ENCODE measurements at places on chromosomes 1 and 21.
A peak's percentile ranks its signal among the peaks of the same experiment; 100 is the strongest.

DNA sequence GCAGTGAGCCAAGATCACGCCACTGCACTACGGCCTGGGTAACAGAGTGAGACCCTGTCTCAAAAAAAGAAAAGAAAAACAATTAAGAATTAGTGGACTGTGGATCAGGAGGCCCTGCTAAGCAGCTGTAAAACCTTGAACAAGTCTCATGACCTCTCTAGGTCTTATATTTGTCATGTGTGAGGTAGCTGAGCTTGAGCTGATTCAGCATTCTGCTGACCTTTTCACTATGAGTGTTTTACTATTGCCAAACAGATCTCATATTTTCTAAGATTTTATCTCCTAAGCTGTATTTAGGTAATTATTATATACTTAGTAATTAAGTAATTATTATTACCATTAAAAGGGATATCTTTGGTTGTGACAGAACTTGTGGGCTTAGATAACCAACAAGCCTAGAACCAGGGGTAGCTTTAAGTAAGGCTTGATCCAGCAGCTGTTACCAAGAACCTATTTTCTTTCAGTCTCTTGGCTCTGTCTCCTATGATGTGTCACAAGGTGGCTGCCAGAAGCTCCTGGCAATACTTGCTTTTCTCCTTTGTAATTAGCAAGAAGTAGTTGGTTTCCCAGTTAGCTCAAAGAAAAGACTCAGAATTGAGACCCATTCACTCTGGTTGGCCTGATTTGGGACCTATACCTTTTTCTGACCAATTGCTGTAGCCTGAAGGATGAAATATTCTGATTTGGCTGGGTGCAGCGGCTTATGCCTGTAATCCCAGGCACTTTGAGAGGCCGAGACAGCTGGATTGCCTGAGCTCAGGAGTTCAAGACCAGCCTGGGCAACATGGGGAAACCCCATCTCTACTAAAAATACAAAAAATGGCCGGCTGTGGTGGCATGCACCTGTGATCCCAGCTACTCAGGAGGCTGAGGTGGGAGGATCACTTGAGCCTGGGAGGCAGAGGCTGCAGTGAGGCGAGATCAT lies 8.5 kb upstream of the ZC3H12A start:
- DNase-seq, result no peak

GRCh38 chr1:153922076-153922971 lies 448 bp downstream of the GATAD2B start:
- DNase-seq, result peak; percentile 30

- DNase-seq, result no peak
Measured at GRCh38 chr1:214823311-214824117, 220.5 kb downstream of the CENPF start.

GRCh38 chr1:52034050-52034384 lies 407 bp upstream of the KTI12 start:
- DNase-seq, result no peak

DNA sequence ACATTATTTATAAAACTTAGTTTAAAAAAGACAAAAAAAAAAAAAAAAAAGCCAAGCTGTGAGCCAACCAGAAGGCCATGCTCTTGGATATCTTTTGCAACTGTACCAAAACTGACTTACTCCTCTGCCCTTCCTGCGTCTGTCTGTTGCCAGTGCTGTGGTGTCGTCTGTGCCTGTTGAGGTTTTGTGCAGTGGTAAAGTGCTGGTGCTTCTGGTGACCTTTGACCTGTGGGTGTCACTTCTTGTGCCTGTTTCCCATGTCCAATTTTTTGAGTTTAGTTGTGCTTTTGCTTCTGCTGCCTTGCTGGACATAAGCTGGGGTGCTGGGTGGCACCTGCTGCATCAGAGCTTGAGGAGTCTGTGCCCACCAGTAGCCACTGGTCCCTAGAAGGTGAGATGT lies 41.4 kb downstream of the RNF187 start:
- no peak for DNase-seq

- no peak for DNase-seq
Measured at GRCh38 chr1:36178471-36179219, 22.7 kb downstream of the MAP7D1 start.

DNA sequence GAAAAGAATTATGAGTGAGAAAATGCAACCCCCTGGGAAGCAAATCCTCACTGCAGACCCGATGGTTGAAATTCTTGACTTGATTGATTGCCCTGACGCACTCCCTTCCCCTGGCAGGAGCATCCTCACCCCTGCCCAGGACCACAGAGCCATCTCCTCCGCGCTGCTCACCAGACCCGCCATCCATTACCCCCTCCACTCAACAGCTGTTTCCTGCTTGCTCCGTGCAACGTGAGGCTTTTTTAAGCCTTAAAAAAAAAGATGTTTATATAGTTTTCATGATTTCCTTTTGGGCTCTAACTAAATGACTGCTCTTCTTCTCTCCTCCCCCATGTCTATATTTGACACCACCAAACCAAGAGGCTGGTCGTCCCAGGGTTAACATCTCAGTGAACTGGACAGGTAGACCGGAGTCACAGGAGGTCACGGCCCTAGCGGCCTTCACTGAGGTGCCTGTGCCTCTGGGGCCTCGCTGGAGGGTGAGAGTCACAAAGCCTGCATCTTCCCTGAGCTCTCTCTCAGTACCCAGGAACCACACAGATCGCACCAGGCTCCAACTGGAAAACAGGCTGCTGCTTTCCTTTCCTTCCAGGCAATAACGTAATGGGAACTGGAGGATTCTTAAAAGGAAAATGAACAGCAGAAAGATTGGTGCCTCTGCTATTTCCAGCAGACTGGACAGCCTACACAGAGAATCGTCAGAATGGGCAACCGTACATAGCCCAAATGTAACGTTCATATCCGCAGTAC lies 49.8 kb downstream of the ZBTB18 start:
- peak; percentile 7 for DNase-seq
